Heart right ventricle (tissue), 16 donors: ENCODE measurements at places on chromosomes 16 and 17.

DNA sequence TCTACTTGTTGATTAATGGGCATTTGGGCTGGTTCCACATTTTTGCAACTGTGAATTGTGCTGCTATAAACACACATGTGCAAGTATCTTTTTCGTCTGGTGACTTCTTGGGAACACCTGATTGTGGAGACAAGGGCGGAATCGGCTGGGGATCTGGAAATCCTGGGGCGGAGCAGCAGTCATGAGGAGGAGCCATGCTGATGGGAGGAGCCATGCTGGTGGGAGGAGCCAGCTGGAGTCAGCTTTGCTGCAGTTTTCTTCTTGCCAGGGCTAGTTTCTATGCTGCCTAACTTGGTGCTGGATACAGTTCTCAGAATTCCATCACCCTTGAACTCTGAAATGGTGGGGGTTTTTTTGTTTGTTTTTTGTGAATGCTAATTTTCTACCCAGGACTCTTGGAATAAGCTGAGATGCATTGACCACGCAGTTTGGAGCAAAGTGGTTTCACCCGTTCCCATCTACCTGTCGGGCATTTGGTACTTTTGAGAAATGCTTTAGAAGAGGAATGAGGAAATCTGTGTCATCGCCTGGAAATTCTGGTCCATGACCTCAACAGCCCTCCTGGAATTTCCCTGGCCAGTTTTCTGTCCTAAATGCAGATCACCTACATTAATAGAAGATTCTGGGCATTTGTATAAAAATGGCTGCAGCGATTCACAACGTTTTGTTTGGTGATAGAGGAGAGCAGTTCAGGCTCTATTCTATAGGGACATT, 217.4 kb upstream of the ZFHX3 start:
- DNase-seq = no peak

GRCh38 chr17:63760771-63761539, 12.4 kb downstream of the CCDC47 start:
- DNase-seq = no peak

DNA sequence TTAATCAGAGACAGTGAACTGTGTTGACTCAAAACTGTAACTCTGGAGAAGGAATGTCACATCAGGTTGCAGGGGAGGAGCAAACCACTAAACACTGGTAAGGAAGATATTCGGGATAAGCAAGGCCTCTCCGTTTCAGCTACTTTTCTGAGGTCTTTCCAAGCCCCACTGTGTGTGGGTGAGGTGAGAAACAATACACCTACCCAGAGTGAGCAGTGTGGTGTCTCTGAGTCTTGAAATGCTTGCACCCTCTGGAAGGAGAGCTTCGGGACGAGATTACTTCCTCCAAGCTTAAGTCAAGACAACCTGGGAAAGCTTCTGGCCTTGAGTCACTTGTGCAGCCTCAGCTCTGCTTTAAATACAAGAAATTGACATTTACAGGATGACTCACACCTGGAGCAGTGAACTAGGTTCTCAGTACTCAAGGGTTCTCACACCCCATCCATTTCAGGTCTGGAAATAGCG, 2.5 kb upstream of the MAP3K14 start:
- DNase-seq = no peak

- DNase-seq = no peak
Observed at GRCh38 chr16:49148410-49148809, 133.2 kb downstream of the CBLN1 start.

DNA sequence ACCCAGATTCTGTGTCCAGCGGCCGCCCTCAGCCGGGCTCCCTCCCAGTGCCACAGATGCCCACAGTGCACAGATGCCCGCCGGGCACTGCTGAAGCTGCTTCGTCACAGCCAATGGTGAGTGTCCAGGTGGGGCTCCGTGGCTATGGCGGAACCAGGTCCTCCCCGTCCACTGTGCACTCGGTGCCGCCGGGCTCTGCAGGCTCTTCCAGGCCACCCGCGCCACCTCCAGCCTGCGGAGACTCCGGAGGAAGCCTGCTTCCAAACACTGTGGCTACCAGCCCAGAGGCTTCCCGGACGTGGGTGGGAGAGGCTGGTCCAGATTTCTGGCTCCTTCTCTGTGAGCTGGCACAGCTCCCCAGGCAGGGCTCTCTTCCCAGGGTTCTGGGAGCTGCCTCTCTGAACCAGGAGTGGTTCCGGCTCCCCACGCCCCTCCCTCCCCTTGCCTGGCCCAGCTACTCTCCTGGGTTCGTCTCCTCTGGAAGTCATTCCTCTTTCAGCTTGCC, 2.8 kb upstream of the PYCR1 start:
- DNase-seq = peak; percentile 70

GRCh38 chr17:50831471-50831928, 3.9 kb upstream of the WFIKKN2 start:
- DNase-seq = no peak

DNA sequence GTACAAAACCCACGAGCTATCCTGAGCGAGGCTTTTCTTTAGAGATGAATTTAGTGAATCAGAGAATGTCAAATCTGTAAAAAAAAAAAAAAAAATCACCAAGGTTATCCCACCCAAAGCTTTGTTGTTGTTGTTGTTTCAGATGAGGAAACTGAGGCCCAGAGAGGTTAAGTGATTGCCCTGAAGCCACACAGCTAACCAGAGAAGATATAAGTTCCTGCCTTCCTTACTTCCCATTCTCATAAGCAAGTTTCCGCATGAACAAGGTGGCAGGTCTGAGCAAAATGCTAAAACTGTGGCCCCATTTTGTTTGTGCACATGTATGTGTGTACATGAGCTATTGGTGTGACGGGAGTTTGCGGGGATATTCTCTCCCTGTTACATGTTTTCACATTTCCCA, 352.1 kb upstream of the ZFHX3 start:
- no peak for DNase-seq

DNA sequence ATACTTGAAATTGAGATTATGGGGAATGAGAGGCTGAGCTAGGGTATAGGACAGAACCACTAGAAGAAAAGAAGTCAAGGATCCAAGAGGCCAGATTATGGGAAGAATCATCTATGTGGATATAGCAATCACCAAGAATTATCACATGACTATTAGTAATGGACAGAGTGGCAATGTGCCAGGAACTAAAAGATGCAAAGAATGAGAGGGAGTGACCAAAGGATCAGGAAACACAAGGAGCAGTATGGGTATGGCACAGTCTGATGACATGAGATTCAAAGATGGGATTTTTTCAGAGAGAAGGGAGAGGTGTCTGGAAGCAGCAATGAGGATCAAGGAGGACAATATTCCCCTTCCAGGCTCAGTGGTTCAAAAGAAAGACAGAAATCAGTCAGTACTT, 212.2 kb downstream of the AATF start:
- no peak for DNase-seq

DNA sequence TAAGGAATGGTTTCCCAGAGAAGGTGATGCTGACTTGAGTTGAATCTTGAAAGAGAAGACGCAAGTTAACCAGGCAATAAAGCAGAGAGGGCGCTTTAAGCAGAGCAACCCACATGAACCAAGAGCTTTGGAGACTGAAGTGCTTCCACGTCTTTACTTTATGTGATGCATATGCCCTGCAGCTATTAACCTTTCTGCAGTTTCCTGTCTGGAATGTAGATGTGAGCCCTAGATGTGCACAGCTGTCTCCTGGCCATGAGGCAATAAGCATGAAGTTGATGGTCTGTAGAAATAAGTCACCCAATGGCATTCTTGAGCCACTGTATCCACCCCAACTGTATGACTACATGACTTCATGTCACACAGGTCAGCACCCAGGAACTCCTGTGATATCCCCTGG, 5.7 kb upstream of the CHST4 start:
- no peak for DNase-seq

DNA sequence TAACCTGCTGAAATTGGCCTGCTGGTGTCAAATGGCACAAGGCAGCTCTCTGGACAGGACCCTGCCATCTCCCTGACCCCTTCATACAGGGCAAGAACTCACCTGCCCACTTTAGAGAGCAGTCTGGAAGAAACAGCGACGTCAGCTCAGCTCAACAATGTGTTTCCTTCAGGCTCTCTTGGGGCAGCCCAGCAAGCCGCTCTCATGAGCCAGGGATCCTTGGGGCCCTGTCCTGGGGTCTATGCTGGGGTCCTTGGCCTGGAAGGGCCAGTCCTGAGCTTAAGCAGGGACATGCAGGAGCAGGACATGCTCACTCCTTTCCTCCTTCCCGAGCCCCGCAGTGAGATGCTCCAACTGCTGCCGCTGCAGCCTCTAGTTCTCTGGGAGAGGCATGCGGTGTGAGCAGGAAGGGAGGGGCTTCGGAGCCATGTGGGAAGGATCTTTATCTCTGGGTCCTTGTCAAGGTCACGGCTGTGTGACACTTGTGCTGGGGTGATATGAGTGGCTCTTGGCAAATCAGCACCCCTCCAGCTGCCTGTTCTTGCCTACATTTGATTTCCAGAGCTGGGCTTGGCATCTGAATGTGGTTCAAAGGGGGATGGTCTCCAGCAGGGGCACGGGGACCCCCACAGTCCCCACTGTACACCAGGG, 3.4 kb downstream of the C1QTNF1 start:
- no peak for DNase-seq

- no peak for DNase-seq
Observed at GRCh38 chr17:5203908-5204294, 12.2 kb upstream of the ZNF594 start.

- DNase-seq = no peak
Observed at GRCh38 chr17:64443086-64443760, 5.7 kb upstream of the MILR1 start.

- DNase-seq = no peak
Observed at GRCh38 chr16:4212934-4213296, 29.0 kb downstream of the SRL start.

DNA sequence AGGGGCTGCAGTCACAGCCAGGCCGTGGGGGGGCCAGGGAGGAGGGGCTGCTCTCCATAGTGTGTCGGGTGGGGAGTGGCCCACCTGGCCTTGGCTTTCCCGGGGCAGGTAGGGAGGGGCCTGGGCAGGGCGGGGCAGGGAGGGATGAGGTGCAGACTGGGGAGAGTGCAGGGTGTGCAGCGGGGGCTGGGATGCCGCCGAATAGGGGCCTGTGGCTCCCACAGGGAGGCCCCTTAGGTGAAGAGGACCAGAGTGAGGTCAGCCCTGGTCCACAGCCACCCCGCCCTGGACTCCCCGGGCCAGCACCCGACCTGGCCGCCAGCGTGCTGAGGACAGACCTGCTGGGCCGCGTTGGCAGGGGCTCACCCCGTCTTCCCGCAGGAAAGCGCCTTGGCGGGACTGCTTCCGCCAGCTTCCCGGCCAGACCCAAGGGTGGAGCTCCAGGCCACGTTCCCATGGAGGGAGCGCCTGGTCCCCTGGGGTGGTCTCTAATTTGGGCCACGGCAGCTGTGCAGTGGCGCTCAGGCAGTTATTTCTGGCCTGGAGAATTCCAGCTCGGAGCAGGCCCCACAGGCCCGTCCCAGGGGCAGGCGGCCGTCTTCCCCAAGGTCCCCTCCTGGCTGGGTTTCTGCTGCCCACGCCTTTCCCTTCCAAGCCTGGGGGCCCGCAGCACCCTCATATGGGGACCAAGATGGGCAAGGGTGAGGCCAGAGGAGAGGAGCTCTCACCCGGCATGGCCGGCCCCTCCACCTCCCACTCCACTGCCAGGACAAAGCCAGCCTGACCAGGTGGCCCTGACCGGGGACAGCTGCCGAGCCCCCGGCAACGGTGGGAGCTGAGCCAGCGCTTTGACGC, 27.9 kb downstream of the CACNA1H start:
- DNase-seq = peak; percentile 74

DNA sequence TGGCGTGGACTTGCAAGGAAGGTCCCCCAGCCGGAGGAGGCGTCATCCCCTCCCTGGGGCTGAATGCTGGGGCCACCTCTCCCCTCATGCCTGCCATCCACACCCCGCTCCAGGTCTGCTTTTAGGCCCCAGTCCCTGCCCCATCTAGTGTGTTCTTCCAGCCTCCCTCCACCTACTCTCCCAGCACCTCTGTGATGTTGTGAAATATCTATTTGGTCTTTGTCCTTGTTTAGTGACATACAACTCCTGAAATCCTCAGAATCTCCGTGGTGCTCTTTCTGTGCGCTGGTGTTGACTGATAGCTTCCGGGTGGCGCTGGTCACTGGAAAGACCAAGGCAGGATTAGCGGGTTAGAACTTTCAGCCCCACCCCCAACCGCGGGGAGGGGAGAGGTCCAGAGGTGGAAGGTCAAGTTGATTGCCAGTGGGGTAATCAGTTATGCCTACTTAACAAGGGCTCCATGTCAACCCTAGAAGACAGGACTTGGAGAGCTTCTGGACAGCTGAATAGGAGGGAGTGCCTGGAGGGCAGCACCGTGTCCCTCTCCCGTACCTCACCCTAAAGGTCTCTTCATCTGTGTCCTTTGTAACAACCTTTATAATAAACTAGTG, 10.1 kb downstream of the TBC1D24 start:
- no peak for DNase-seq

- no peak for DNase-seq
Observed at GRCh38 chr16:11370084-11370931, 25.0 kb downstream of the RMI2 start.

DNA sequence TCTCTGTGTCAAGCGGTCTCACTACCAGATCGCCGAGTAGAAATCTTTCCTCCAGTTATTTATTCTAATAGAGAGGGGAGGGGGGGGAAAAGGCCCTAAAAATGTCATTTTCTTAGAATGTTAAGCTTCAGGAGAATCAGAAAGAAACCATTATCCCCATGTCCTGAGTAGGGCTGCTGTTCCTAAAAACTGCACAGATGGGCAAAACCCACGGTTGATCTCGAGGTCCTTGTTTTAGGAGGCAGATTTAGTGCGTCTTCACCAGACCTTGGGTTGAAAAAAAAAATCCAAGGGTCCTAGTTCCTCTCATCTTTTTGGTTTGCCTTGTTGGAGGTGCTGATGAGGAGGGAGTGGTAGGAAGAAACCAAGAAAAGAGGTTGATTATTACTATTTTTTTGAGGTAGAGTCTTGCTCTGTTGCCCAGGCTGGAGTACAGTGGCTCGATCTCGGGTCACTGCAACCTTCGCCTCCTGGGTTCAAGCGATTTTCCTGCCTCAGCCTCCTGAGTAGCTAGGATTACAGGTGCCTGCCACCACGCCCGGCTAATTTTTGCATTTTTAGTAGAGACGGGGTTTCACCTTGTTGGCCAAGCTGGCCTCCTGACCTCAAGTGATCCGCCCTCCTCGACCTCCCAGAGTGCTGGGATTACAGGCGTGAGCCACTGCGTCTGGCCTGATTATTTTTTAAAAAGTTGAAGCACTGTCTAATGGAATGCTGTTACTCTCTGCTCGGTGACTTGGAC, 1.4 kb downstream of the CBFB start:
- DNase-seq = no peak

DNA sequence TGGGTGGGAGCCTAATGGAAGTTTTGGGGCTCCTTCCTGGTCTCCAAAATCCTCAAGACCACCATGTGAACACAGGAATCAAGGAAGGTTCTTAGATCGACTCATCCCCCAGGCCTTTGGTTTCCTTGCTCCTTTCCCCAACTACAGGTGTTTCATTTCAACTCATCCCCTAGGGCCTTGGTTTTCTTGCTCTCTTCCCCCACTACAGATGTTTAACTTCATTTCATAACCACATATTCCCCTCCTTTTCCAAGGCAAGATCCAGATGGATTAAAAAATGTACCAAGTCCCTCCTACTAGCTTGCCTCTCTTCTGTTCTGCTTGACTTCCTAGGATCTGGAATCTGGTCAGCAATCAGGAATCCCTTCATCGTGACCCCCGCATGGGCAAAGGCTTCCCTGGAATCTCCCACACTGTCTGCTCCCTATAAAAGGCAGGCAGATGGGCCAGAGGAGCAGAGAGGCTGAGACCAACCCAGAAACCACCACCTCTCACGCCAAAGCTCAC, at the start of gene CCL11:
Gene CCL11, plus strand, starts transcription at position 457 of the 507 bp plus-strand sequence. CDS start 67 bp downstream, outside the sequence.
- peak; percentile 43 for DNase-seq
